ENCODE measurements at places on chromosomes 5 and 9. TPM values are rescaled to one million over a fixed set of nuclear protein-coding genes. Genes with fewer than 3 reads are reported as not detected.

Gene CCL27
- not detected for total RNA-seq

Gene WDR38
- total RNA-seq = not detected

Gene KCNIP1
- not detected for total RNA-seq

Gene DNAJA1
- 165 TPM for total RNA-seq
